ENCODE measurements at places on chromosomes 5 and 9. TPM values are rescaled to one million over a fixed set of nuclear protein-coding genes. Genes with fewer than 3 reads are reported as not detected.

DNA sequence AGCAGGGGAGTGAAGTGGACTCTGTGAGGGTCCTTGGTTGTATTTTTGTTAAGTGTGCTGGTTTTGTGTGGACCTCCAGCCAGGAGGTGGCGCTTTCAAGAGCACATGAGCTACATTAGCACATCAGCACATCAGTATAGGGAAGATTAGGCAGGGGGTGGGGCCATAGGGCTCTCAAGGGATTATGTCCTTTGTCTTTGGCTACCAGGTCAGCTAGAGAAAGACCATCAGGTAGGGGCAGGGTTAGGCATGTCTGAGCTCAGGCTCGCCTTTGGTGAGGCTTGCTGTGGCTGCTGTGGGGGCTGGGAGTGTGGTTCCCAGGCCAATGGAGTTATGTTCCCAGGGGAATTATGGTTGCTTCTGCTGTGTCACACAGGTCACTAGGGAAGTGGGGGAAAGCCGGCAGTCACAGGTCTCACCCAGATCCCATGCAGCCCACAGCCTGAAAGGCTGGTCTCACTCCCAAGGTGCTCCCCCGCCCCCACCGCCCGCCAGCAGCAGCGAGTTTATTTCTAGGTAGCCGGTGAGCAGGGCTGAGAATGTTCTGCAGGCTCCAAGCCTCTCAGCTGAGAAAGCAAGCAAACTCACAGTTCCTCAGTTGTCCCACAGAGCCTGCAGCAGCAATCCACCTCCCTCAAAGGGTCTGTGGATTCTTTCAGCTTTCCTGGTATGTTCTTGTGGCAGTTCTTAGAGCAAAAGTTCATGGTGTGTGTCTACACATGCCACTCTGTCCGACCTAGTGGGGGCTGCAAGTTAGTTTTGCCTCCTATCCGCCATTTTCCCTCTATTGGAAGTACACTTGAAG is 13.7 kb downstream of the OR1J1 start:
- DNase-seq: no peak

GRCh38 chr9:4316409-4316808 is 16.5 kb upstream of the GLIS3 start:
- DNase-seq: no peak

- no peak for DNase-seq
Measured at GRCh38 chr5:51347704-51348103, 35.5 kb upstream of the ISL1 start.

DNA sequence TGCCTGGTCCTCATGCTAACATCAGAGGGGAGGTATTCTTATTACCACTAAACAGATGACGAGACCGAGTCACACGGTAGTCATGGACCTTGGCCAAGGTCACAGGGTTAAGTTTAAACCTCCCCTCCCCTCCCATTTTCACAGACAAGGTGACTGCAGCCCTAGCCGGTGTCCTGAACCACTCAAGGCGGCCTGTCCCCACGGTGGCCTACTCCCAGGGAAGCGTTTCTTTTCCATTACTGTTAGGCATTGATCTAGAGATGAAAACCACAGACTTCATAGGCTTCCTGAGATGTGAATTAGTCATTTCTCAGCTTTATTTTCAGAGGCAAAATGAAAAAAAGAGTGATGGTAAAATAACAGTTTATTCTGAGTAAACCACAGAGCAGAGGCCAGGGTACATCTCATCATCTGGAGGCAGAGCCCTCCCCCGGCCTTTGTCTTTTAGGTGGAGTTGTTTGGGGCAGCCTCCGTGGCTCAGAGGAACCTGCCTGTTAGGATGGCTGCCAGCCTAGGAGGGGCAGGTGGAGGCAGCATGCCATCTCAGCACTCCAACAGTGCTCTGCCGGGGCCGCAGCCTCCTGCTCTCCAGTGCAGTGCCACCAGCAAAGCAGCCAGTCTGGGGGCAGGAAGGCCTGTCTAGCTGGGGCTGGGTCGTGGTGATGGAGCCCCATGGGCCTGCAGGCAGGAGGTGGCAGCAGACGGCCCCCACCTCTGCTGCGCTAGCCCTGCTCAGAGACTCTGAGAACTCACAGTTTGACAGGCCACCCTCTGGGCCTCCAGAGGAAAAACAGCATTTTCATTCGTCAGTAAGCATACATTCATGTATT is 71.2 kb downstream of the RAPGEF1 start:
- DNase-seq: no peak

- DNase-seq: no peak
Measured at GRCh38 chr9:97284798-97285197, 22.7 kb upstream of the CCDC180 start.

- DNase-seq: no peak
Measured at GRCh38 chr9:92740446-92740961, 24.1 kb downstream of the BICD2 start.

- DNase-seq: no peak
Measured at GRCh38 chr9:127973169-127974000, 7.4 kb downstream of the EEIG1 start.

GRCh38 chr9:109307380-109308240 is 13.2 kb downstream of the EPB41L4B start:
- no peak for DNase-seq

DNA sequence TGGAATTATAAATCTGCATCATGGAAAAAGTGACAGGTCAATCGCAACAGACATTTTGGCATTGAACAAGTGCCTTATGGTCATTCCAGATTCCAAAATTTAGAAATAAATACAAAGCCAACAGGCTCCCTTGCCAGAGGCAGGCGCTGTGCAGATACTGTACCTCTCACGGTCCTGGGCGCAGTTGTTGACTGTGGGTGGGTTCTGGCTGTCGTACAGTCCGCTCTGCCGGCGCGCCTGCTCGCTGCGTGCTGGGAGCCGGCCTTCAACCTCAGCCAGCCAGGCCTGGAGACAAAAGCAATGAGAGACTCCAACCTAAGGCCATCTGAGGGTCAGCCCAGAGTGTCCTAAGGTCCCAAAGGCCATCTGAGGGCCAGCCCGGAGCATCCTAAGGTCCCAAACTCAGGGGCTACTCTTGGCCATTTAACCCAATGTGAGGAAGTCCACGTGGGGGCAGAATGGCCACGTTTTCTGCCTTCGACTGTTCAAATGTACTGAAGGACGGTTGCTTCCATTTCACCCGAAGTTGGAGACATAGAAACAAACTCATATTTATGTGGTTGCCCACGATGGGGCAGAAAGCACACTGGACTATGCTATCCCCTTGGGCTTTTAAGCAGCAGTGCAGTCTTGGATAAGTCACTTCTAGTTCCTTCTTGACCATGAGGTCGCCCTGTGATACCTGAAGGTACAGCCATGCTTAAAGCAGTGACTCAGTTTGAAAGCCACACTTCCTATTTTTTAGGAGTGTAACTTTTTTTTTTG is 65.2 kb downstream of the USP20 start:
- no peak for DNase-seq

GRCh38 chr5:76180814-76181805 is 97.9 kb downstream of the SV2C start:
- no peak for DNase-seq

- DNase-seq: no peak
Measured at GRCh38 chr9:14633148-14633547, 60.1 kb downstream of the ZDHHC21 start.

The SLC6A7 gene
- not detected for total RNA-seq

The IL9 gene
- not detected for total RNA-seq

The PRELID2 gene
- 21.1 TPM for total RNA-seq

The PCDHGA1 gene
- total RNA-seq: 1.4 TPM

The CARTPT gene
- total RNA-seq: not detected

Data from left cardiac atrium (tissue), 4 donors.